ENCODE measurements at places on chromosomes 6 and 20. TPM values are rescaled to one million over a fixed set of nuclear protein-coding genes. Genes with fewer than 3 reads are reported as not detected.

Gene ZC2HC1B
- total RNA-seq: not detected

Gene HUS1B
- total RNA-seq: 1.7 TPM

Gene RAB44
- 0.19 TPM for total RNA-seq

Gene DACT2
- 2.5 TPM for total RNA-seq

Gene MEI4
- not detected for total RNA-seq

Gene LY6G6F
- not detected for total RNA-seq

Gene SYCP2L
- total RNA-seq: 2.9 TPM

Gene PSORS1C2
- not detected for total RNA-seq

Gene SLC22A2
- total RNA-seq: not detected

Gene TXLNB
- total RNA-seq: 5.7 TPM

Gene TCF21
- 37.1 TPM for total RNA-seq

Gene PBOV1
- not detected for total RNA-seq

Gene GPR6
- total RNA-seq: not detected

Gene GRM1
- 0.19 TPM for total RNA-seq

Gene DDO
- total RNA-seq: 1.5 TPM

Gene CCM2L
- total RNA-seq: 12.1 TPM

Gene NR2E1
- total RNA-seq: not detected

Gene CLIC5
- total RNA-seq: 6.3 TPM

Gene CRISP2
- not detected for total RNA-seq

Gene MCHR2
- total RNA-seq: not detected

Gene SEC63
- 43.6 TPM for total RNA-seq

Gene FKBP1C
- 0.34 TPM for total RNA-seq

Gene SLC35A1
- 11.8 TPM for total RNA-seq

Gene SLC35F1
- 6.8 TPM for total RNA-seq

Gene PRL
- not detected for total RNA-seq

Gene TFAP2B
- not detected for total RNA-seq

Gene BPIFB1
- total RNA-seq: not detected

Gene TREM2
- total RNA-seq: 1.7 TPM

Gene SNAP25
- 3.6 TPM for total RNA-seq

Gene PLEKHG1
- 15.0 TPM for total RNA-seq

Gene SNRPB
- total RNA-seq: 243 TPM

Gene NKX2-2
- total RNA-seq: not detected

Gene TDP2
- total RNA-seq: 33.4 TPM

Gene TBX18
- total RNA-seq: 11.8 TPM

Gene SEL1L2
- total RNA-seq: not detected

Gene SLC17A3
- total RNA-seq: not detected

Gene POPDC3
- total RNA-seq: not detected

Gene DEFB132
- not detected for total RNA-seq

Gene KHDC1L
- total RNA-seq: not detected

Gene PSMB8
- total RNA-seq: 32.8 TPM

Gene C20orf141
- total RNA-seq: not detected

Gene PROCR
- total RNA-seq: 32.0 TPM

Gene TENT5A
- total RNA-seq: 8.5 TPM

Gene SLC22A16
- total RNA-seq: 0.50 TPM

Gene RSPO3
- 59.4 TPM for total RNA-seq

Gene OOEP
- total RNA-seq: not detected

Gene RNF144B
- total RNA-seq: 11.4 TPM

Gene CRYBG1
- total RNA-seq: 3.2 TPM

Gene HDAC2
- 43.5 TPM for total RNA-seq

Gene CALHM4
- not detected for total RNA-seq

Gene TNFAIP3
- total RNA-seq: 23.3 TPM

Gene TRIM15
- total RNA-seq: not detected

Gene NKX2-4
- not detected for total RNA-seq

Gene ERVFRD-1
- total RNA-seq: 0.11 TPM

Gene NT5DC1
- 6.3 TPM for total RNA-seq

Gene SLC16A10
- total RNA-seq: 5.3 TPM

Gene ANGPT4
- 0.13 TPM for total RNA-seq

Gene PLCB4
- 30.7 TPM for total RNA-seq
